Dorsolateral prefrontal cortex (tissue), 122 donors: ENCODE measurements at places on chromosomes 5 and 9.

DNA sequence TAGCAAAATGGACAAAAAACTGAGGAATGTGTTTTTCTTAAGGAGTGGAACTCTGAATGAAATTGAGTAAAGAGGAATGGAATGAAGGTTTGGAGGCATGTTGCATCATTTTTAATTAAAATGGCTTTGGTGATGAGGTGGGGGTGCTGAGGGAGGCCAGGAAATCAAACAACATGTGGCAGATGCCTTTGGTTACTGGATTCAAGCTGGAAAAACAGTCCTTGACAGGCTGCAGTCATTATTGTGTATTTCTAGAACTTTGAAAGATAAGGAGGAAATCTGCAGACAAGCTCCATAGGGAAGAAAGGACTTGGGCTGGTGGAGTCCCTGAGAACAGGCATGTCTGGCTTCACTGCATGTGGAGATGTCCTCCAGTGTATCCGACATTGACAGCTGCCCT is 203.5 kb upstream of the HAPLN1 start:
- DNase-seq, result no peak

- DNase-seq, result no peak
Measured at GRCh38 chr9:31799953-31800609, 584.4 kb upstream of the ACO1 start.

DNA sequence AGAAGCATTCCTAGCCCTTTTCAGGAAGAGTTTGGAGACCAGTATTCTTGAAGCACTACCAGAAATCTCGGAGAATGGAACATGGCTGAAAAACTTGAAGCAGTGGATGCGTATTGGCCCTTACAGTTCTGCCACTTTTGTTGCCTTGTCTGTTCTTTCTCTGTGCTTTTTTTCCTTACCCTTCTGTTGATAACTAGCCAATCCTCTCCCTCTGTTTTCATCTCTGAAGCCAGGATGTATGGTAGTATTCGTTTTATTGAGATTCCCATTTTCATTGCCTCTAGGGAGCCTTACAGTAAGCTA is 564 bp upstream of the CCNH start:
- no peak for DNase-seq

GRCh38 chr9:131728961-131729360 is 10.9 kb downstream of the RAPGEF1 start:
- no peak for DNase-seq

- DNase-seq, result no peak
Measured at GRCh38 chr5:128228521-128228920, 145.0 kb downstream of the SLC12A2 start.

DNA sequence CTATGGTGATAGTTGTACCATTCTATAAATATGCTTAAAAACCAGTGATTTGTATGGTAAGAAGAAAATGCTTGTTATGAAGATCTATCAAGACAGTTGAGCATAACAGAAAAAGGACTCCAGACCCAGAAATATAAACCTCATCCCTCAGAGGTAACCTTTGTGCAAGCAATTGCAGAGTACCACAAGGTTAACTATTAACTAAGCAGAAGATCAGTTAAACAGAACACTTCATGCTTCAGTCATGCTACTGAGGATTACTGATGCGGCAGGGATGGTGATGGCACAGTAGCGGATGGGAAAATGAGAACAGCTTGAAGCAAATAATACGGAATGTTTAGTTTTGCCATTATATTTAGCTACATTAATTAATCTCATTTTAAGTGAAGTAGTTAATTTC is 45.5 kb downstream of the IARS1 start:
- no peak for DNase-seq

- no peak for DNase-seq
Measured at GRCh38 chr9:91158286-91158685, 203.4 kb downstream of the AUH start.
